ENCODE measurements at places on chromosomes 7 and 10.

GRCh38 chr7:30135301-30136116 lies 723 bp downstream of the MTURN start:
- DNase-seq = peak; percentile 47

DNA sequence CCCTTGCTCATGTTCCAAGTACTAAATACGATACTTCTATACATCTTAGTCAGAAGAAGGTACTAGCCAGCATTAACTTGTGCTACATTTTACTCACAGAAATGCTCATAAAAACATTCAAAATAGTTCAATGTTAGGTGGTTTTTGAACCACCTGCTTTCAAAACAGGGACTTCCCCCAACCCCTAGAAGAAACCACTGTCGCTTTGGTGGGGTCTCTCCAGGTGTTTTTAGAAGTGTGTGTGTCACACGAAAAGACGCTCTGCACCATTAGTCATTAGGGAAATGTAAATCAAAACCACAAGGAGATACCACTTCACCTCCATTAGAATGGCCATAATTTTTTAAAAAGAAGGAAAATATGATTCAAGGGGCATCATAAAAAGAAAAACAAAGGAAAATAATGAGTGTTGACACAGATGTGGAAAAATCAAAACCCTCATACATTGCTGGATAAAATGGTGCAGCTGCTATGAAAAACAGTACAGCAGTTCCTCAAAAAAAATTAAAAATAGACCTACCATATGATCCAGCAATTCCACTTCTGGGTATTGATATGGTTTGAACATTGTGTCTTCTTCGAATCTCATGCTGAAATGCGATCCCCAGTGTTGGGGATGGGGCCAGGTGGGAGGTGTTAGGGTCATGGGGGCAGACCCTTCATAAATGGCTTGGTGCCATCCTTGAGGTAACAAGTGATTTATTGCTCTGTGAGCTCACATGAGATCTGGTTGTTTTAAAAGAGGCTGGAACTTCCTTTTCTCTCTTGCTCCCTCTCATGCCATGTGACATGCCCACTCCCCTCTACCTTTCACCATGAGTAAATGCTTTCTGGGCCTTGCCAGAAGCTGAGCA lies 74.2 kb downstream of the MALSU1 start:
- peak; percentile 52 for DNase-seq

GRCh38 chr10:14583252-14583651 lies 191.4 kb downstream of the FAM107B start:
- DNase-seq = peak; percentile 90

- DNase-seq = peak; percentile 63
Measured at GRCh38 chr7:72493850-72494661, 81.9 kb upstream of the CALN1 start.

DNA sequence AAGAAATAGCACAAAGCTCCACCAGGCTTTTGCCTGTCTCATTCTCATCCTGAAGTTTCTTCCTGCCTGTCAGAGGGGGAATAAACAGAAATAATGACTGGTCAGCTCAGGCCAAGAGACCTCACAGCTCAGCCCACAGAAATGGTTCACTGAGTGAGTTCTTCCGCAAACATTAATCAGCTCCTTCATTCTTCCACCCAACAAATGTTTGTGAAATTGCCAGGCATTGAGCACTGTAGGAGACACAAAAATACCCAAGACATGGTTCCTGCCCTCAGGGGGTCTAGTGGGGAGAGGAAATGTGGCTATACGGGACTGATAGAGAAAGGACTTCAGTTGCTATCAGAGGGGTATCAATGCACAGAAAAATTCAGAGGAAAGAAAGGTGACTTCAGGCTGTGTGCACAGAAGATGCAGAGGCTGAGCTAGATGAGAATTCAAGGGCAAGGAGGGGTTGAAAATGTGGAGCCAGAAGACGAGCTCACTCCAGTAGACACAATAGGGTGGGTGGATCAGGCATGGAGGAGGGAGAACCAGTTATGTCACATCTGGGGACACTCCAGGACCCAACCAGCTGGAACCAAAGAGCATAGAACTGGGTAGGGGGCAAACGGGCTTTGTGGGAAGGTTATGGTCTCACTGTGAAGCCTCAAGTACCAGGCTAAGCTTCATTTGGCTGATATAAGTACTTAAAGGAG lies 20.9 kb downstream of the MYOF start:
- no peak for DNase-seq

Measured in activated CD8-positive, alpha-beta T cell treated with anti-CD3 and anti-CD28 coated beads, Interleukin-2, amount 10 ng/mL, durations not matched to agents 7 days and 5 days (primary cell).